ENCODE measurements at places on chromosomes 16 and 17. TPM values are rescaled to one million over a fixed set of nuclear protein-coding genes. Genes with fewer than 3 reads are reported as not detected.

Gene SLC52A1
- polyA plus RNA-seq = 0.23 TPM

GRCh38 chr17:69084911-69085310 lies 24.2 kb upstream of the ABCA9 start:
- DNase-seq = no peak

Gene ALOX12B
- polyA plus RNA-seq = not detected

- peak; percentile 41 for DNase-seq
Observed at GRCh38 chr17:80389011-80389995, 25.7 kb upstream of the ENDOV start.

GRCh38 chr16:19882186-19882585 lies 2.5 kb downstream of the GPRC5B start:
- DNase-seq = no peak

Gene VAMP2
- 22.8 TPM for polyA plus RNA-seq

Gene OTOP3
- polyA plus RNA-seq = not detected

- DNase-seq = peak; percentile 94
Observed at GRCh38 chr17:63773272-63774140, at the start of gene CCDC47. Gene CCDC47, minus strand, starts transcription at chr17:63773597. Its CDS starts 7,422 bp downstream, at chr17:63766175.

Gene PSMD3
- polyA plus RNA-seq = 104 TPM

DNA sequence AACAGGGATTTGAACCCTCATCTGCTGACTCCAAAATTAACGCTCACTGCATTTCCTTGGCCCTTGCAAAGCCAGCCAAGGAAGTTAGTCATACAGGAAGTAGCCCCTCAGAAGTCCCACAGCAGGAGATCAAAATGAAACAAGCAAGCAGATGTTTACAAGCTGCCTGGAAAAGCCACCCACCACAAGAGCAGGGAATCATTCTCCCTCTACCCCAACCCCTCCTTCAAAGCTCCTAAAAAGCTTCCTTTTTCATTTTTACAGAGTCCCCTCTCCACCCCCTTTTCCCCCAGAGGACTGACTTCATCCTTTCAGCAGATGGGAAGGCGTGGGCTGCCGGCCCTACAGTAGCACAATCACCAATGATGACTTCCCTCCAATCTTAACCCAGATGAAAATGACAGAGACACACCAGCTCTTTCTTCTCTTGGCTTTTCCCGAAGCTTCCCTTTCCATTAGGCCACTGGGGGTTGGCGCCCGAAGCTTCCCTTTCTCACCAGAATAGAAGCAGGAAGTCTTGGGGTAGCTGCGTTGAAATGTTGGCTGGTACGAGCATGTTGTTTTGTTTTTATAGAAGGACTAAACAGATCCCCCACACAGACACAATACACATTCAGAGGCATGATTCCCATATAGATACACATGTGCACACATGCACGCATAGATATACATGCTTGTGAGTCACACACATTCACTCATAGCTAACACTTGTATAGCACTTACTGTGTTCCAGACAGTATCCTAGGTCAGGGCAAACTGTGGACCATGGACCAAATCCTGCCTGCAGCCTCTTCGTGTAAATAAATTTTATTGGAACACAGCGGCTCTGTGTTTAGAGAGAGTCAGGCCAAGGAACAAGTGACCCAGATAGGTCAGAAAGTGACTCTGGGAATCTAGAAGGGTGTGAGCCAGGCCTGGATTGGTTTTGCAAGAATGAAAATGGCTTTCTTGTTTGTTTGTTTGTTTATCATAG lies 17.4 kb downstream of the ITPRIPL2 start:
- DNase-seq = peak; percentile 46

DNA sequence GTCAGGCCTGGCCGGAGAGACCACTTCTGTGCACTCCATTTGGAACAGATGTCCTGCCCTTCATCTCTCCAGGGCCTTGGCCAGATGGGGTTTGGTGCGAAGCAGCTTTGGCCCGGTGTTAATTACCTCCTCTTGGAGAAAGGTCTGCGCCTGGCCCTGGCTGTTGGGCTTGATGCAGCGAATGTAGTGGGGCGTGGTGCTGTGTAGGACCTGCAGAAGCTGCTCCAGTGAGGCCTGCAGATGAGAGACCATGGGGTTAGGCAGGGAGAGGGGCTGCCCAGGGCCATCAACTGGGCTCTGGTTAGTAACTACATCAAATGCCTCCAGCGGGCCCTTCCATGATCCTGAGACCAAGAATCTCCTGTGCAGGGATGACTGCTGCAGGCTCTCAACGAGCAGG lies 18.7 kb downstream of the ZNHIT3 start:
- DNase-seq = no peak

- no peak for DNase-seq
Observed at GRCh38 chr17:55067697-55068439, 99.3 kb downstream of the STXBP4 start.

DNA sequence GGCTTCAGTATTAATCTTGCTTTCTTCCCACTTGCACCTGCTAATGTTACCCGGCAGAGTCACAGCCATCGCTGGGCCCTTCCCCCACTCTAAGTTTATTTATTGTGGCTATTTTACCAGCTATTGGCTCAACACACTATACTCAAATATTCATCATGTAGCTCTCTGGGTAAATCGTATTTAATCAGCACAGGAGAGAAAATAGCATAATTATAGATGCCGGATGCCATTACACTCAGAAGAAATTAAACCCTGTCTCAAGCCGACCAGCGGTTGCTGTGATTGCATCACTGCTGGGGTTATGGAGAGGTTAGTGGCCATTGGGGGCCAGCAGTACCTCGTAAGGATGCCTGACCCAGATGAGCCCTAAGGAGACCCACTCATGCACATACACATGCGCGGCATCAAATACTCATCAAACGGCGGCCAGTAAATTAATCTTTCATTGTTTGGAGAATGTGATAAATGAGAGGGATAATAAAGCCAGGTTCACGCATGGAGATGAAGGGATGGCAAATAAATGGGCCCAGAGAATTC lies 269.5 kb upstream of the ZFHX3 start:
- no peak for DNase-seq

DNA sequence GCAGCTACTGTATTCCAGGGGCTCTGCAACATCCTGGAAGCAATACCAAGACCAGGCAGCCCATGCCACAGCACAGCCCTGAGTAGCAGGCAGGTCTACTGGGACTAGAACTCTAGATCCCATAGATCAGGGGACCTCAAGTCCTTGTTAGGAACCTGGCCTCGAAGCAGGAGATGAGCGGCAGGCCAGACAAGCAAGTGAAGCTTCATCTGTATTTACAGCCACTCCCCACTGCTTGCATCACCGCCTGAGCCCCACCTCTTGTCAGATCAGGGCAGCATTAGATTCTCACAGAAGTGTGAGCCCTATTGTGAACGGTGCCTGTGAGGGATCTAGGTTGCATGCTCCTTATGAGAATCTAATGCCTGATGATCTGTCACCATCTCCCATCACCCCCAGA lies 295.7 kb upstream of the TNRC6C start:
- DNase-seq = no peak

Gene ABHD15
- polyA plus RNA-seq = 5.2 TPM

DNA sequence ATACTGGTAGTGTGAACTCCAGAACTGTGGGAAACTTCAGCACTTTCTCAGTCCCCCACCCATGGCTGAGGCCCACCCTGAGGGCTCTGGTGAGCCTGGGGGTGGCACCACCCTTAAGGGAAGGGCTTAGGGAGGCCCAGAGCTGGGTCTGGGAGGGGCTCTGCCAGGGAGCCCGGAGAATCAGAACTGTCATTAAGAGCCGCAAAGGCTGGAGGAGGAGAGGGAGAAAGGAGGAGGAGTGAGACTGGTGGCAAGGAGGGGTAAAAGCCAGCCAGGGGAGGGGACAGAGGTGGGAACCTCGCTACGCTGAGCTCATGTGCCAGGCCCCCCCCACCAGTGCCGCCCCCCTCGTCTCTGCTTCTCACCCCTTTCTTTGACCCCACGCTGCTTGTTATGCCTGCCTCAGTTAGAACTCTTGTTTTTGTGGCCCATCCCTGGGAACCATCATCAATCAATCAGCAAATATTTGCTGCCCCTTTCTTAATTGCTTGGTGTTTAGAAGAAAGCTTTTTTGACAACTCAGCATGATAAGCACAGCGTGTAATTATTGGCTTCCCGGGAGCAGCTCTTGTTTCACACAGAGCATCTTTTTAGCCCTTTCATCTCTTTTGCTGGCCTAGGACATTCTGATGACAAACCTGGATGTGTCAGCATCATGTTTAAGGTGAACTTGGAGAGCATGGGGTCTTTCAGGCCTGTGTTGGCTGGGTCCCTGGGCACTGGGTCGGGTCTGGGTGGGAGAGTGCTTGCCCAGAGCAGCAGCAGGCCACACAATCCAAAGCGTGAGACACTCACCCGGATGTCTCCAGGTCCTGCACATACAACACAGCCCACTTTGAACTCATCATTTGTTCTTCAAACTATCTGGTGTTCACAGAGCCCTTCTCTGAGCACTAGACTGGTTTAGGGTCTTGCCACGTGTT lies 77.7 kb downstream of the NETO2 start:
- DNase-seq = no peak

Gene SMIM36
- polyA plus RNA-seq = not detected

DNA sequence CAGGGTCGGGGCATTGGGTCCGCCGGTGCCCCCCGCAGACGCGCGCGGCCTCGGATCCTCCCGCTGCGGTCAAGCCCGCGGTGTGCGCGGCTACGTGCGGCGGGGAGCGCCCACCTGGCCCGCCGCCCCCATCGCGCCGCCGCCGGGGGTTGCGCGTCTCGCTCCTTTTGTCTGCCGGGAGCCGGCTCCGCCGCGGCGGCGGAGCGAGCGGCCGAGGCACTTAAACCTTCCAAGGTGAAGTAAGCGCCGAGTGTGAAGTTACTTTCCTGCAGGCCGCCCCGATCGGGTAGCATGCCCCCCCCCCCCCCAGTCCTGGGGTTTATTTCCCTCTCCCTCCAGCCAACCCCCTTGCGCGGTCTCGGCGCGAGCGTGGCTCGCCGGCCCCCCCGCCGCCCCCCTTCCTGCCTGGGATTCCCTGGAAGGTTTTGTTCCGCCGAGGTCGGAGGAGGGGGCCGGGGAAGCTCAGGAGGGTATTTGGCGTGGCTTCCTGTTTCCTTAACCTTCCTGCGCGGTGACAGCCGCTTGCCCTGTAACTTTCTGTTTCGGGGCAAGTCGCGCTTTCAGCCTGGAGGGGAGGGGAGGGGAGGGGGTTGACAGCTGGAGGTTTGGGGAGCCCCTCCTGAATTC lies 56.6 kb upstream of the GSE1 start:
- no peak for DNase-seq

- DNase-seq = no peak
Observed at GRCh38 chr16:50938932-50939331, 197.0 kb downstream of the CYLD start.

GRCh38 chr17:7837408-7838088 lies 3.5 kb downstream of the KDM6B start:
- DNase-seq = no peak

Gene TERB1
- 0.07 TPM for polyA plus RNA-seq

Gene VAT1
- polyA plus RNA-seq = 170 TPM

Gene TNP2
- polyA plus RNA-seq = not detected

Gene FGF11
- polyA plus RNA-seq = 0.50 TPM

Gene ZFHX3
- 2.8 TPM for polyA plus RNA-seq

Gene KRT39
- not detected for polyA plus RNA-seq

DNA sequence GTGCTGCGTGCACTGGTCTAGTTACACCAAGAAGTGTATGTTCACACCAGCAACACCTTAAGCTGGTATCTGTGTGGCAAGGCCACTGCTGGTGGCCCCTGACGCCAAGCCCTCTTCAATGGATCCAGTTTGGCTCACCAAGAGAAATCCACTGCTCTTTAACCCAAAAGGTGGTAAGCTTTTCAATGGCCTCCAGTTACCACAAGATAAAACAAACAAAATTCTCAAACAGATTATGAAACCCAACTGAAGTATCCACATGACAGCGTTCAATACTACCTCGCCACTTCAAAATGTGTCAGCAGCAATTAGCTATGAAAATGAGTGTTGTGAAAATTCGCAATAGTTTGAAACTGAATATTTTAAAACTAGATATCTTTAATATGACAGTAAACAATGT lies 96.5 kb upstream of the AKTIP start:
- no peak for DNase-seq

DNA sequence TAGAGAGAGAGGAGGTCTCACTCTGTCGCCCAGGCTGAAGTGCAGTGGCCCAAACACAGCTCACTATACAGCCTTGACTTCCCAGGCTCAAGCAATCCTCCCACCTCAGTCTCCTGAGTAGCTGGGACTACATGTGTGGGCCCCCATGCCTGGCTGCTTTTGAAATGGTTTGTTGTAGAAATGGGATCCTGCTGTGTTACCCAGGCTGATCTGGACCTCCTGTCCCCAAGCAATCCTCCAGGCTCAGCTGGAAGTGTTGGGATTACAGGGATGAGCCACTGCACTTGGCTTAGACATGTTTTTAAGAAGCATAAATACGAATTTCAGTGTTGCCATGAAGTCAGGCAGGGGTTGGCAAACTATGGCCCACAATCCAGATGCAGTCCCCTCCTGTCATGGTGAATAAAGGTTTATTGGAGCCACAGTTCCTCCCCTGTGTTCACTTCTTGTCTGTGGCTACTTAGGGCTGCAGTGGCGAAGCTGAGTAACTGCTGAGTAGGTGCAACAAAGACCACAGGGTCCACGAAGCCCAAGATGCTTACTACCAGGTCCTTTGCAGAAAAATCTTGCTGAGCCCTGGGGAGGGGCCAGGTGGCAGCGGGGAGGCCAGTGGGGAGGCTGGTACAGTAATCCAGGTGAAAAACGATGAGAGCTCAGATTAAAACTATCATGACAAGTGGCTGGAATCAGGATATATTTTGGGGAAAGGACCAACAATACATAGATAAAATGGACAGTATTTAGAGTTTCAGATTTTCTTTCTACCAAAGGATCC lies 35.2 kb downstream of the TNFRSF13B start:
- no peak for DNase-seq

- no peak for DNase-seq
Observed at GRCh38 chr16:84559311-84559932, 55.0 kb upstream of the MEAK7 start.

DNA sequence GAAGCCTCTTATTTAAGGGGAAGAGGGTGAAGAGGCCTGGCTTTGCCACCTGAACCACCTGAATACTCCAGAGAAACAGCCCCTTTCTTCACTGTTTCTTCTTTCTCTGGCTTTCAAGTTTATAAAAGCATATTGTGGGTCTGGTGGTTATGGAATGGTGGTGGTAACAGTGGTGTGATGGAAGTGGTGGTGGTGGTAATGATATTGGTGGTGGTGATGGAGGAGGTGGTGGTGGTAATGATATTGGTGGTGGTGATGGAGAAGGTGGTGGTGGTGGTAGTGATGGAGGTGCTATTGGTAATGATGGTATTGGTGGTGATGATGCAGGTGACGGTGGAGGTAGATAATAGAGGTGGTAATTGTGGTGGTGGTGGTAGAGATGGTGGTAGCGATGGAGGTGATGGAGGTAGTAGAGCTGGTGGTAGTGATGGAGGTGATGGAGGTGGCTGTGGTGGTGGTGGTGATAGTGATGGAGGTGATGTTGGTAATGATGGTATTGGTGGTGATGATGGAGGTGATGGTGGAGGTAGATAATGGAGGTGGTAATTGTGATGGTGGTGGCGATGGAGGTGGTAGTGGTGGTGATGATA lies 14.1 kb upstream of the C1QL1 start:
- DNase-seq = no peak

- peak; percentile 78 for DNase-seq
Observed at GRCh38 chr17:81419319-81419885, 24.1 kb downstream of the BAHCC1 start.

- DNase-seq = no peak
Observed at GRCh38 chr17:66614469-66614868, 220.4 kb upstream of the CACNG5 start.

GRCh38 chr17:29870836-29871465 lies 59.1 kb downstream of the SSH2 start:
- peak; percentile 14 for DNase-seq

Gene XAF1
- polyA plus RNA-seq = 12.0 TPM

GRCh38 chr16:84999200-84999599 lies 12.1 kb downstream of the ZDHHC7 start:
- no peak for DNase-seq

- no peak for DNase-seq
Observed at GRCh38 chr17:69872675-69873262, 202.3 kb upstream of the KCNJ16 start.

Measured in BJ (cell line).